ENCODE measurements at places on chromosomes 6 and 20. TPM values are rescaled to one million over a fixed set of nuclear protein-coding genes. Genes with fewer than 3 reads are reported as not detected.

Gene SCUBE3
- 0.05 TPM for total RNA-seq

Gene EDN1
- total RNA-seq: 38.8 TPM

Gene TPBG
- 35.5 TPM for total RNA-seq

Gene PRL
- total RNA-seq: not detected

Gene FOXS1
- 0.32 TPM for total RNA-seq

Gene MMP24
- total RNA-seq: 31.0 TPM

Gene RAMACL
- 0.10 TPM for total RNA-seq

Gene RCAN2
- not detected for total RNA-seq

Gene GNAS-AS1
- total RNA-seq: not detected

Gene CGAS
- total RNA-seq: 4.4 TPM

Gene SIRPA
- total RNA-seq: 20.8 TPM

Gene MOXD1
- total RNA-seq: 2.7 TPM

Gene ANKRD6
- total RNA-seq: 2.0 TPM

Gene PBOV1
- total RNA-seq: not detected

Gene PKIB
- total RNA-seq: 0.71 TPM

Gene PDYN
- not detected for total RNA-seq

Gene TULP1
- total RNA-seq: not detected

Gene MUC21
- not detected for total RNA-seq

Gene LGSN
- 2.0 TPM for total RNA-seq

Gene PRICKLE4
- 1.2 TPM for total RNA-seq

Gene ARMC2
- total RNA-seq: 2.2 TPM

Gene BEND3
- 3.0 TPM for total RNA-seq

Gene ZMYND8
- 14.8 TPM for total RNA-seq

Gene PSMB9
- 18.0 TPM for total RNA-seq

Gene RALGAPA2
- 2.1 TPM for total RNA-seq

Gene CTAGE9
- total RNA-seq: not detected

Gene DNMT3B
- 4.2 TPM for total RNA-seq

Gene KIAA0408
- total RNA-seq: 5.3 TPM

Gene UFL1
- 9.0 TPM for total RNA-seq

Gene GRM1
- total RNA-seq: 0.02 TPM

Gene BAK1
- total RNA-seq: 43.4 TPM

Gene CALHM6
- not detected for total RNA-seq

Gene CD164
- 89.3 TPM for total RNA-seq

Gene SMIM29
- 19.1 TPM for total RNA-seq

Gene RUNX2
- total RNA-seq: 1.3 TPM

Gene FUT9
- total RNA-seq: not detected

Gene ACOT8
- 16.3 TPM for total RNA-seq

Gene PLEKHG1
- 0.68 TPM for total RNA-seq

Gene UNC93A
- not detected for total RNA-seq

Gene NMBR
- total RNA-seq: not detected

Gene IL17A
- not detected for total RNA-seq

Gene USP49
- total RNA-seq: 1.1 TPM

Gene KIAA1586
- total RNA-seq: 5.8 TPM

Measured in A549 treated with Hydrocortisone at 1 μM for 4 hours (cell line).